ENCODE measurements at places on chromosomes 2 and 18. TPM values are rescaled to one million over a fixed set of nuclear protein-coding genes. Genes with fewer than 3 reads are reported as not detected.

DSG4 gene
- not detected for total RNA-seq

GALR1 gene
- not detected for total RNA-seq

DNA sequence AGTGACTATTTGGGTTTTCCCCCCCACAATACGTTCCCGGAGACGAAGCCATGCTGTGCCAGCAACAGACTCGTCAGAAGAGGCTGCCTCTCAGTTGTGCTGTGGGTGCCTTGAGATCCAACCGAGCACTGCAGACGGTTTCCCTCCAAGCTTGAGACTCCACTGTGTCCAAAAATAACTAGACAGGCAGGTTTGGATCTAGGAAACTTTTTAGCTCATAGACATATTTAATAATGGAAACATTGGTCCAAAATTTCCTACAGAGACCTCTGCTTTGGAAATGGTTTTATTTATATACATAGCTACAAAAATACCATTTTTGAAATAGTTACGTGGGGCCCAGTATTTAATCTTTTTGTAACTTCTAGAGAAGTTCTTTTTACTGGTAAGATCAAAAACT is 63.1 kb upstream of the SPATS2L start:
- DNase-seq: no peak

- DNase-seq: no peak
Measured at GRCh38 chr2:130917006-130917688, 80.4 kb downstream of the ARHGEF4 start.

ELAC1 gene
- 9.6 TPM for total RNA-seq

DNA sequence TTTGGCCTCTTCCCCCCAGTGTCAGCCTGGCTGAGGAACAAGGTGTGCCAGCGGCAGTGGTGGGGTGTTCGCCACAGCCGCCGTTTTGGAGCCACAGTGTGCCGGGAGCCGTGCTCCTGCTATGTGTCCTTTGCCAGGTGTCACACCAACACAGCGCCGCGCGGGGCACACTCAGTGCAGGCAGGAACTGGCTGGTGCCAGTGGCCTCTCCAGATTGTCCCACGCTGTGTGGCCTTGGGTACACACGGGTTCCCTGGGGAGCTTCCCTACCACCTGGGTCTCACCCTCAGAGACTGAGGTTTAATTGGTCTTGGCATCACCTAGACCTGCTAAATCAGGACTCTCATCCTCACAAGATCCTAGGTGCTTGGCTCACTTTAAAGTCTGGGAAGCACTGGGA is 171.6 kb downstream of the LDLRAD4 start:
- no peak for DNase-seq

GRCh38 chr18:38367473-38367872 is 801.9 kb upstream of the CELF4 start:
- no peak for DNase-seq

- no peak for DNase-seq
Measured at GRCh38 chr2:157359628-157360027, 34.0 kb upstream of the ERMN start.

DNA sequence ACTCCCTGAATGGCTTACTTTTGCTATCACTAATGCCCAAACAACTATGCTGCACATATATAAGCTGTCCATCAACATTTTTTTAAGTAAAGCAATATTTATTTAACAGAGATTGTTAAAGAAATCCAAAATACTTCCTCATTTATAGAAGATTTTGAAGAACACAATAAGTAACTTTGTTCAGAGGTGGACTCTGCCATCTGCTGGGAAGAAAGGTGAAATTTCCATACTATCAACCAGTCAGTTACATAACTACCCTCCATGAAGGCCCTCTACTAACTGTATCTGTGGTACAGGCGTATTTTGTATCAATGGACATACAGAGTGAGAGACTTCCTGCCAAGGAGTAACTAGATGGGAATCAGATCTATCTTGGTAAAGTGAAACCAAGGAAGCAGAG is 106.0 kb downstream of the DTNB start:
- DNase-seq: no peak

DNA sequence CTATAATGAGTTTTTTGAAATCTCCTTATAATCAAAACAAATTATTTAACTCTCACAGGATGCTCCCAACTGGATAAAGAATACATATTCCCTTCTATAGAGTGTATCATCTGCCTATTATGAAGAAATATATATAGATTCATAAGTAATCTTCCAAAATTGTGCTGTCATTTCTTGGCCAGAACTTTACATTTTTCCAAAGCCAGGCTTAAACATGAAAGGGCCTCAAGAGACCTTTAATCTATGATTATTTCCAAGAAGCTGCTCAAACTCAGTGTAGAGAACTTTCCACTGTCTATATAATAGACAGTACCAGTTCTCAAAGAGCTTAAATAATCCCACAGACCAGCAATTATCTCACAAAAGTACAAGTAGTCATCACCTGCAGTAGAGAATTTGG is 211.0 kb downstream of the AKAIN1 start:
- DNase-seq: no peak

MYO5B gene
- total RNA-seq: 46.2 TPM

NAT8 gene
- total RNA-seq: not detected

TMEM182 gene
- 12.8 TPM for total RNA-seq

DNA sequence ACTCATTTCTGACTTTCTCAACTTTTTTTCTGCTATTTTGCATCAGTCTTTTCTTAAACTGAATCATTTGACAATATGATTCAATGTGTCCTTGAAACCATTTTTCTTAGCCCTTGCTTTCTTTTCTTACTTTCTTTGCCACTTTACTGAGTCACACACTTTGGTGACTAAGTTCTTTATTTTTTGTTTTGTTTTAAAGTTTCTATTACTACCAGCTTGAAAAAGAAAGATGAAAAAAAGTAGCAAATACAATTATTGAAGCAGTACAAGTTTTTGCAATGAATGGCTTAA is 116.5 kb downstream of the DOCK10 start:
- no peak for DNase-seq

DNA sequence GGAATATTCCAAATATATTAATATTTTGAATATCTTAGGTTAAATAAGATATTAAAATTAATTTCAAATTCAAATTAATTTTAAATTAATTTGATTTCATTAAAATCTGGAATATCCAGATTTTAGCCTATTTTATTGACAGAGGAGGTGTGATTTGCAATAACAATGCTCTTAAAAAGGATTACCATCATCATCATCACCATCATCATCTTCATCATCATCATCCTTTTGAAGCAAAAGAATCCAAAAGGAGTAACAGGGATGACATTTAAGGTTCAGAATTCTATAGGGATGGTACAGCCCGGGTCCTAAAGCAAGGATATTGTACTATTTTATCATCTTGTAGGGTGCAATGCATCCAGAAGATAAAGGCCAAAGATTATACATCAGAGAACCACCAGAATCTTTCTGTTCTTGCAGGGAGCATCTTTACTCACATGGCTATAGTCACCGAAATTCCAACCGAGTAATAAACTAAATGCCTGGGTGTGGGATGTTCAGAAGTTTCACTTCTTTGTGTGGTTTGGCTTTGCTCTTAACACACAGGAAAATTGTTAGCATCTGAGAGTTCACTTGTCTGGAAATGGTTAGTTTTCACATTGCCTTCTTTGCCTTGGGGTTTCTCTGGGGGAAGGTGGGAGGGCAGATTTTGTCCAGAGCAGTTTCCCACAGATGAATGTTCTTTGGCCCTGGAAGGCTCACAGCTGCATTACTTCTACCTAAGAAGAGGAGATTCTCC is 99.1 kb upstream of the ITGA6 start:
- DNase-seq: no peak

GRCh38 chr18:40555914-40556313 is 1399.1 kb upstream of the PIK3C3 start:
- no peak for DNase-seq

DNA sequence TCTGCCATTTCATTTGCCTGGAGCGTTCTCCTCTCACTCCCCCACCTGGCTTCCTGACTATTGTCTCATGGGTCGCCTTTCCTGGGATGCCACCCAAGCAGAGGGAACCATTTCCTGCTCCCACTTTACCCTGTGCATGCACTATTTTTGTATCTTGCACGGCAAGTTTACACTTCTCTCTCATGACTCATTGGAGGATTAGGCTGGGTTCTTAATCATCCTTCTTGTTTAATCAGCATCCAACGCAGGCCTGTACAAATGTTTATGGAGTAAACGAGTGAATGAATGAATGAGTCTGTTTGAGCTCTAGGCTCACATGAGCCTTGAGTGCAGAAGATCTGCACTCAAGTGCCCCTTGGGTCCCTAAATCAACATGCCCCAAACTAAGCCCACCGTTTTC is 3.8 kb upstream of the ARHGAP25 start:
- no peak for DNase-seq

DNA sequence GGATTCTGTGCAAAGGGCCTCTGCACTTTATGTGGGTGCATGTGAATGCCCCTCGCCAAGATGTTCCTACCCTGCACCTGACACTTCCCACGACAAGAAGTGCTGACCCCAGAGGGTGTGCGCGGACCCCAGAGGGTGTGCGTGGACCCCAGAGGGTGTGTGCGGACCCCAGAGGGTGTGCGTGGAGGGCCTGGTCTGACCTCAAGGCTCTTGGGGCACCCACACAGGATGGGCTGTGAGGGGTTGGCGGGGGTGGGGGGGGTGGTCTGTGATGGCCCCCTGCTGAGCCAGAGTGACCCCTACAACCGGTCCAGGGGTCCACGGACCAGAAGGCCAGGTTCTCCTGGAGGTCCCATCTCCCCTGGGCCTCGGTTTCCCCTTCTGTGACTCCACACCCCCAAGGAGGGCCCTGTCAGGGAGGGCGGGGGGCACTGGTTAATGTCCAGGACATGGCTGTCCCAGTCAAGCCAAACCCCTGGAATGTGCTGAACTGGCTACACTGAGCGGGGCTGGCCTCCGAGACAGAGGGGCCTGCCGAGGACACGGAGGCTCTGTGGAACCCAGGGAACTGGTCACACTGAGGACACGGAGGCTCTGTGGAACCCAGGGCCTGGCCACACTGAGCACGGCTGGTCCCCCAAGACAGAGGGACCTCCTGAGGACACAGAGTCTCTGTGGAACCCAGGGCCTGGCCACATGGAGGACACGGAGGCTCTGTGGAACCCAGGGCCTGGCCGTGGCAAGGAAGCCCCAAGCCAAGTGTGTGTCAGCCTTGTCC is 3.1 kb downstream of the NEU4 start:
- no peak for DNase-seq

DNA sequence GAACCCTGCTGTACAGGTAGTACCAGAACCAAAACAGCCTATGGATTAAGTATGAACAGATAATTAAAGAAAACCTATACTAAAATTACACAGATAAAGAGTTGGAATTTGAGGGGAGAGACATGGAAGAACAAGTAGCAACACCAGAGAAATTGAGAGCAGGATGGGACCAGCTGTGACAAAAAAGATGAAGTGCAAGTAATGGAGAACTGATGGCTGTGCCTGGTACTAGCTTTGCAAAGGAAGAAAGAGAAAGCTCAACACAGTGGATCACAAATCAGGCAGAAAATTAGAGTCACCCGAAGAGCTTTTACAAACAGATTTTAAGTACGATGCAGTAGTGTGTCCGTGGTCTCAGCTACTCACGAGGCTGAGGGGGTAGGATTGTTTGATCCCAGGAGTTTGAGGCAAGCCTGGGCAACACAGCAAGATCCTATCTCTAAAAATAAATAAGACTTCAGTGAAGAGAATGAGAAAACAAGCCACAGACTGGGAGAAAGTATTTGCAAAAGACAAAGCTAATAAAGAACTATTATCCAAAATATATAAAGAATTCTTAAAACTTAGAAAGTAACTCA is 46.5 kb downstream of the CUL3 start:
- no peak for DNase-seq

DNA sequence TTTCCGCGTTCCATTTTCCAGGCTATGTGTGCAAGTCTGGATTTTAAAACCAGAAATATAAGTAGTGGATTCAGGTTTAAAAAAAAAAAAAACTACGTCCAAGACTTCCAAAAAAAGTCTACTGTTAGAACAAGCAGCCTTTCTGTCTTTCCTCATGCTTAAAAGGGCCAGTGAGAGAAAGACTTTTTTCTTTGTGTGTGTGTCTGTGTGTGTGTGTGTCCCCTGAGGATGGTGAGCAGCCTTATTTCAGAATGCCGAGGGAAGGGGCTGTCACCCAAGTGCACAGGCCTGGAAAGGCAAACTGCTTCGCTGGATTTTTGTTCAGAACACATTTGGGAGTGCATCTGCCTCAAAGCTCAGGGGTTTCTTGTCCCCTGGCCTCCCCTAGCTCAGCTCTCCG is 98.8 kb downstream of the ZBTB7C start:
- DNase-seq: no peak

DNA sequence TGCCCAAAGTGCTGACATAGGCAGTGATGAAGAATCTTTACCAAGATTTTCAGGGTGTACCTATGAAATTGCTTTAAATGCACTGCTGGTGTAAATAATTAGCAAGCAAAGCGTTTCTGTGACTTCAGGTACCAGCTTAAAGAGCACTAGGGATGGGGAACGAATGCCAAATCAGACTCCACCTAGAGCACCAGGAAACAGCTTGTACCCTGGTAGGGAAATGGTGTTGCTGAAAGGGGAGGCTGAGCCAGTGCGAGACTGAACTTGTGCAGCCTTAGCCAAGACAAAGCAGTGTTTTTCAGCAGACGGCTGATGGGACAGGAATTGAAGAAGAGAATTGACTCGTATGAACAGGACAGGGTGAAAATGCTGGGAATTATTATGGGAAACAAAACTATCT is 65.6 kb downstream of the TWSG1 start:
- DNase-seq: no peak

DNA sequence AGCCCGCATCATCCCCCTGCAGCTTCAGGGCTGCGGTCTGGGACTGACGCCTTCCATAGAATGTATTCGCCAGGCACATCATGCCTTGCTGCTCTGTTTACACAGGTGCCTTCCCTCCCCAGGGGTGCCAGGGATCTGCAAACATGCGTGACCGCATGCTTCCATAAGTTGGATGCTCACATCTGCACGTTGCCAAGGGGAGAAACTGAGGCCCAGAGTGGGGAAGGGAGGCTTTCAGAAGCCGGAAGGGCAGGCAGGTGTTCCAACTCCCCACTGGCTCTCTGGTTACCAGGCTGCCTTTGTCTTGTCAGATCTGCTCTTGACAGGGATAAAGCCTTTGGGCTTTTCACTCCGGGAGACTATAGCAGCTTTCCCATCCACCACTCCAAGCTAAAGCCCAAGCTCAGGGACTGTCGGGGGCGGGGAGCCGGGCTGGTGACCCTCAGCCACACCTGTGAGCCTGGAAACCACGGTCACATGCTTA is 125.8 kb upstream of the TNP1 start:
- DNase-seq: no peak

CYBRD1 gene
- 60.7 TPM for total RNA-seq

GRCh38 chr2:57878866-57879210 is 167.8 kb upstream of the VRK2 start:
- no peak for DNase-seq

DNA sequence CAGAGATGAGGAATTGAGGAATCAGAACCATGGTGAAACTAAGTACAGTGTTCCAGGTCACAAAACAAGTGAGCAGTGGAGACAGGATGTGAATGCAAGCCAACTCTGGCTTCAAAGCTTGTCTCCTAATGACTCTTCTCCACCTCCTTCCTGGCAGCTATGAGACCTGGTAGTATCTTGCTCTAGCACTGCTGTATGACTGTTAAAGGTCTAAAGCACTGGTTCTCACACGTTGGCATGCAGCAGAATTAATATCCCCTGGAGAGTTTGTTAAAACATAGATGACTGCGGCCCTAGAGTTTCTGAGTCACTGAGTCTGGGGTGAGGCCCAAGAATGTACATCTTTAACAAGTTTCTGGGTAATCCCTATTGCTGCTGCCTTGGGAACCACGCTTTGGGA is 63.3 kb downstream of the SUCLG1 start:
- no peak for DNase-seq
